Tibial nerve (tissue), 4 donors: ENCODE measurements at places on chromosomes 4 and X. TPM values are rescaled to one million over a fixed set of nuclear protein-coding genes. Genes with fewer than 3 reads are reported as not detected.

- no peak for DNase-seq
Observed at GRCh38 chr4:178414042-178414441, 971.8 kb upstream of the AGA start.

The CT47A1 gene
- total RNA-seq = not detected

GRCh38 chr4:13654162-13654797 lies 26.8 kb upstream of the BOD1L1 start:
- peak; percentile 83 for DNase-seq

The CT47B1 gene
- not detected for total RNA-seq

The PCDH19 gene
- 6.3 TPM for total RNA-seq

GRCh38 chr4:96729641-96730040 lies 889.7 kb downstream of the PDHA2 start:
- no peak for DNase-seq
